ENCODE measurements at places on chromosomes 1 and 21.

GRCh38 chr1:21262293-21263051, 27.8 kb downstream of the ECE1 start:
- ATAC-seq: peak; percentile 77

DNA sequence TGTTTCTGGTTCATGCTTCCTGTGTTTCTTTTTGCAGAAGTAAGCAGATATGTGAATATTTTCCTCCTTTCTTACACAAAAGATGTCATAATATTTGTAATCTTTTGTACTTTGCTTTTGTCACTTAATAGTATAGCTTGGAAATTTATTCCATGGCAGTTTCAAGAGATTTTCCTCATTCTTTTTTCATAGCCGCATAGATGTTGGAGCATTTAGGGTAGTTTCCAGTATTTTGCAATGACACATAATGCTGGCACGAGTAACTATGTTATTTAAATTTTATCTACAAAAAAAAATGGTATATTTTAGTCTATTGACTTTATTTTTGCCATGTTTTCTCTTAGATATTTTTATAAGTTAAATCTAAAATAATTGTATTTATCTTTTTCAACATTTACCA, 40.7 kb downstream of the AGO3 start:
- ATAC-seq: no peak

DNA sequence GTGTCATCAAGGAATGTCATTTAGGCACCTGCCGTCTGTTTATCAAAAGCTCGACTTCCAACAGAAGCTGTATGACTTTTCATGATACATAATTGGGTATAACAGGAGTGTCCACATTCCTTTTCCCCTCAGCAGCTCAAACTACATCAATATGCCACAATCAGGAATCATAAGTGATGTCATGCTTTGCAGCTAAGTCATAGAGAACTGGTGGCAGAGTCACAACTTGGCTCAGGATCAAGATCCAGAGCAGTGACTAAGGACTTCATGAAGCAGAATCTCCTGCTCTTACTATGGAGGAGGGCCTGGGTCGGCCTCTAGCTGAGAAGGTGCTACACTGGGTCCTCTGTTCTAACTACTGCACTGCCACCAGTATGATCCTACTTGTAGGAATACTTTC, 36.5 kb upstream of the AGBL4 start:
- ATAC-seq: no peak

GRCh38 chr1:203340112-203340790, 10.7 kb downstream of the FMOD start:
- ATAC-seq: peak; percentile 66

GRCh38 chr1:228542376-228542775, 55.2 kb downstream of the RNF187 start:
- ATAC-seq: no peak

DNA sequence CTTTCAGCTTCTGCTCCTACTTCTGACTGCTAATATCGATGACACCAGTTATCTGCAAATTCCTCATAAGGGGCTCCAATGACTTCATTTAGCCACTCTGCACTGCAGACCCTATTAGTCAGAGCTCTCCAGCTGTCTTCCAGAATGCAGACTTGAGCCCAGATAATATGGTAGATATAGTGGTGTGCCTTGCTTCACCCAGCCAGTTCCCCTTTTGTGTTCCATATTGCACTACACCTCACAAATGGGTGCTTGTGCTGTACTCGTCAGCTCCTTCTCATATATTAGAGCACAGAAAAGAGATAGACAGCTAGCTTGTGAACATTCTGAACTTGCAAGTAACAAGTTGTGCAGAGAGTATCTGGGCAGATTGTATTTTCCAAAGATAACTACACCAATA, 23.7 kb upstream of the COG2 start:
- no peak for ATAC-seq

DNA sequence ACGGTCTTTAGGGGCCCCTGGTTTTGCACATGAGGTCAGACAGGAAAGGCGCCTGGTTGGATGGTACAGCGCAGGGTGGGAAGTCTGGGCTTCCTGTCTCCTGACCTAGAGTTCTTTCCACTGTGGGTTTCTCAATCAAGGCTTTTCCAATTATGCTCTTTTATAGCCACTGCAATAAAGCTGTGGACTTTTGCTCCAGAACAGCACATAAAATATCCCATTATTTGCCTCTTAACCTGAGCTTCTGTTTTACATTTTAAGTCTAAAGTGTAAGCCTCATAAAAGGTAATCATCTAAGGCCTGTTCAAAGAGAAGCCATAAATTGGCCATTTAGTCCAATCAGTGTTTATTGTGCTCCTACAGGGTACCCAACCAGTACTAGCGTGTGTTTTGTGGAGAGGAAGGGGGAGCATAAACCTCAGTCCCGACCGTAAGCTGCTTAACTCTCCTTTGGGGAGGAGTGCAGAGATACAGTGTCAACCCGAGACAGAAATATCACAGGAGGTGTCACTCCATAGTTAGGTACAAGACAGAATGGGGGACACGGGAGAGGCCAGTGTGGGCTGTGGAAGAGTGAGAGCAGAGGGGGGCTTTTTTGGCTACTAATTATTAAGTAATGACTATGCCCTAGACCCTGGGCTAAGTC, 270.0 kb downstream of the TRABD2B start:
- no peak for ATAC-seq

GRCh38 chr1:216621536-216621935, 101.7 kb downstream of the ESRRG start:
- no peak for ATAC-seq

- no peak for ATAC-seq
Observed at GRCh38 chr1:158864595-158864994, 33.4 kb downstream of the MNDA start.

DNA sequence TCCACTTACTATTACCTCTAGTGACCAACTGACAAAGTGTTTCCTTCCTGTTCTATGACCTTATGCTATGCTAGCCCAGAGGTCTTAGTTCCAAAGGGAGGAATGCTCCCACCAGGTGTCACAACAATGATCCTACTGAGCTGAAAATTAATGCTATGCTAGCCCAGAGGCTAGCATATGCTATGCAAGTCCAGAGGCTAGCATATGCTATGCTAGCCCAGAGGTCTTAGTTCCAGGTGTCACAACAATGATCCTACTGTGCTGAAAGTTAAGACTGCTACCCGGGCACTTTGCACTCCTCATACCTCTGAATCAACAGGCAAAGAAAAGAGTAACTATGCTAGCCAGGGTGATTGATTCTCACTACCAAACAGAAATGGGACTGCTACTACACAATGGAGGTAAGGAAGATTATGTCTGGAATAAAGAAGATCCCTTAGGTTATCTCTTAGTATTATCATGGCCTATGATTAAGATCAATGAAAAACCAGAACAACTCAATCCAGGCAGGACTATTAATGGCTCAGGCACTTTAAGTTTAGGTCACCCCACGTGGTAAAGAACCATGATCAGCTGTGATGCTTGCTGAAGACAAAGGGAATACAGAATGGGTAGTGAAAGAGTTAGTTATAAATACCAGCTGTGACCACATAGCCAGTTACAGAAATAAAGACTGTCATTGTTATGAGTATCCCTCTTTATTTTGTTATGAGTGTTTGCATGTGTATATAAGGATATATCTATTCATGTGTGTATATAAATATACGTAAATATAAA, 114.1 kb downstream of the CSMD2 start:
- ATAC-seq: no peak

DNA sequence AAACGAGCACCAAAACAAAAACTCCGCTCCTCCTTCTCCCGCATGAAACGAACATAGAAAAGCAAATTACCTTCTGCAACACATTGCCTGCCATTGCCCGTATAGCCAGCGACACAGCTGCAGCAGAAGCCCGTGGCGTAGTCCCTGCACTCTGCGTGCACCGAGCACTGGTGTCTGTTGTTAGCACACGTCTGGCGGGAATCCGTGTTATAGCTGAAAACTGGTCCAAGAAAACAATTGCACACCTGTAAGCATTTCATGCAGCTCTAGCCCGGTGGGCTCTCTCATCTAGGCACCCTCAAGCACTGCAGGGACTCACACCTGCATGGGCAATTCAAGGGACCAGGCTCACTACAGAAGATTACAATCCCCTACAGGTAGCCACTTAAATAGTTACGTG, 26.9 kb downstream of the NID1 start:
- no peak for ATAC-seq

DNA sequence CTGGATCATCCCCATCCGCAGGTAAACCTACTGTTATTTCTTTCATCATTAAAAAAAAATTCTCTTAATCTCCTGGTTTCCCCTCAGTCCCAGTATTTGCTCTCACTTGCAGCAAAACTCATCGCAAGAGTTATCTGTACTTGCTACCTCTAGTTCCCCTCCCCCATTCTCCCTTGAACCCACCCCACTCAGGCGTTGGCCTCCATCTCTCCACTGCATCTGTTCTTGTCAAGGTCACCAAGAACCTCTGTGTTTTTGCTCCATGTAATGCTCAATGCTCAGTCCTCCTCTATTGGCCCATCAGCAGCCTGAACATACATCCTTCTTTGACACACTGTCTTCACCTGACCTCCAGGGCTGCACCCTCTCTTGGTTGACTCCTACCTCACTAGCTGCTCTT, 4.6 kb downstream of the PKLR start:
- no peak for ATAC-seq

- ATAC-seq: no peak
Observed at GRCh38 chr1:93399781-93400180, 48.1 kb upstream of the FNBP1L start.

GRCh38 chr21:44962403-44962966, 22.7 kb downstream of the SLX9 start:
- ATAC-seq: no peak

DNA sequence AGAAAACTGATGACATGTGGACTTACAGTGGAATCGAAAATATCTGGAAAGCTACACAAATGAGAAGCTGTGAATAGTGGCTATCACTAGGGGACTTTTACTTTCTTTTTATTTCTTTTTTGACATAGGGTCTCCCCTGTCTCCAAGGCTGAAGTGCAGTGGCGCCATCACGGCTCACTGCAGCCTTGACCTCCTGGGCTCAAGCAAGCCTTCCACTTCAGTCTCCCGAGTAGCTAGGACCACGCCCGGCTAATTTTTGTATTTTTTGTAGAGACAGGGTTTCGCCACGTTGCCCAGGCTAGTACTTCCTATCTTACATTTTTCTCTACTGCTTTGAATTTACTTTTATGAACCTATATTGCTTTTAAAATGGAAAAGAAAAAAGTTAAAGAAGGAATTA, 10.5 kb downstream of the TMEM35B start:
- no peak for ATAC-seq

- ATAC-seq: peak; percentile 88
Observed at GRCh38 chr1:115337633-115338456, at the start of gene NGF. TSS of gene NGF (minus strand) at chr1:115338249. CDS start at chr1:115286795, 51,454 bp downstream.

GRCh38 chr1:6645018-6645417, 20.4 kb downstream of the THAP3 start:
- no peak for ATAC-seq

GRCh38 chr1:181202986-181203555, 114.6 kb downstream of the IER5 start:
- ATAC-seq: no peak

GRCh38 chr1:200518524-200518923, 102.0 kb downstream of the KIF14 start:
- ATAC-seq: peak; percentile 65

DNA sequence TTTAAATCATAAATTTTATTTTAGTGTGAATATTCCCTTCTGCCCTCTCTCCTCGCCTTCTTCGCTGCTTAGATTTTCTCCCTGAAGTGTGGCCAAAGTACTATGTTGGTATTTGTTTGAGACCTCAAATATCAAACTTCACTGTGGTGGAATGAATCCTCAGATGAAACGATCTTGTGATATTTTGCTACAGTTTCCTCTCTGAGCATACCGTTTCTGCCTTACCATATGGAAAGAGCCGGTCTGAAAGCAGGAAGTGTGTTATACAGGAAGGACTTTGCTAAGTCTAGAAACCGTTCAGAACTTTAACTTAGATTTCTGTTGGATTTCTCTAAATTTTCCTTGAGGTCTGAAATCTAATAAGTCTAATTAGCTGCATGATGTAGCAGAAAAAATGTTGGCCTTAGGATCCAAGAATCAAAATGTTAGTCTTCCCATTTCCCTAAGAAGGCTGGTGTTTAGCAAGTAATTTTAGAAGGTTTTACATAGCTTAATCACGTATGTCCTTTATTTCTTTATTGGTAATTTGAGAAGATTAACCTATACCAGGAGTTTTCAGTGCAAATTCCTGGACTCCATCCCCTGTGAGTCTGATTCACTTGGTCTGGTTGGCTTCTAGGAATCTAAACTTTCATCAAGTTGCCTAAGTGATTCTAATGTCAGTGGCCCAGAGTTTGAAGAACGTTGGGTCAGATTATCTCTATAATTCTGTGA, 30.7 kb downstream of the SDCCAG8 start:
- ATAC-seq: no peak

DNA sequence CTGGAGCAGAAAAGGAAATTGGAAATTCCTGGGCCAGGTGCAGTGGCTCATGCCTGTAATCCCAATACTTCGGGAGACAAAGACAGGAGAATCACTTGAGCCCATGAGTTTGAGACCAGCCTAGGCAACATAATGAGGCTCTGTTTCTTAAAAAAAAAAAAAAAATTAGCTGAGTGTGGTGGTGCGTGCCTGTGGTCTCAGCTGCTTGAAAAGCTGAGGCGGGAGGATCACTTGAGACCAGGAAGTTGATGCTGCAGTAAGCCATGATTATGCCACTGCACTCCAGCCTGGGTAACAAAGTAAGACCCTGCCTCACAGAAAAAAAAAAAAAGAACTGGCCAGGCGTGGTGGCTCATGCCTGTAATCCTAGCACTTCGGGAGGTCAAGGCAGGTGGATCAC, 56.7 kb downstream of the SRSF11 start:
- no peak for ATAC-seq
